HT1080 (cell line): ENCODE measurements at places on chromosomes 12 and 14. TPM values are rescaled to one million over a fixed set of nuclear protein-coding genes. Genes with fewer than 3 reads are reported as not detected.

The RPS6KL1 gene
- not detected in 2 replicates for total RNA-seq

The GLIPR1L2 gene
- 0.10 and 0.63 TPM in 2 replicates for total RNA-seq

The ARHGAP9 gene
- total RNA-seq, result 2.2 and 3.3 TPM in 2 replicates

The NANOG gene
- total RNA-seq, result not detected in 2 replicates

The OAS1 gene
- 3.6 and 5.2 TPM in 2 replicates for total RNA-seq

The DUSP6 gene
- 0.32 and 1.2 TPM in 2 replicates for total RNA-seq

The GATC gene
- total RNA-seq, result 20.9 and 23.5 TPM in 2 replicates

The CMTM5 gene
- 0.10 TPM in 1 of 2 replicates, not detected in the other for total RNA-seq

GRCh38 chr12:114355389-114356088 is 50.4 kb downstream of the TBX5 start:
- DNase-seq, result peak; percentile 61

DNA sequence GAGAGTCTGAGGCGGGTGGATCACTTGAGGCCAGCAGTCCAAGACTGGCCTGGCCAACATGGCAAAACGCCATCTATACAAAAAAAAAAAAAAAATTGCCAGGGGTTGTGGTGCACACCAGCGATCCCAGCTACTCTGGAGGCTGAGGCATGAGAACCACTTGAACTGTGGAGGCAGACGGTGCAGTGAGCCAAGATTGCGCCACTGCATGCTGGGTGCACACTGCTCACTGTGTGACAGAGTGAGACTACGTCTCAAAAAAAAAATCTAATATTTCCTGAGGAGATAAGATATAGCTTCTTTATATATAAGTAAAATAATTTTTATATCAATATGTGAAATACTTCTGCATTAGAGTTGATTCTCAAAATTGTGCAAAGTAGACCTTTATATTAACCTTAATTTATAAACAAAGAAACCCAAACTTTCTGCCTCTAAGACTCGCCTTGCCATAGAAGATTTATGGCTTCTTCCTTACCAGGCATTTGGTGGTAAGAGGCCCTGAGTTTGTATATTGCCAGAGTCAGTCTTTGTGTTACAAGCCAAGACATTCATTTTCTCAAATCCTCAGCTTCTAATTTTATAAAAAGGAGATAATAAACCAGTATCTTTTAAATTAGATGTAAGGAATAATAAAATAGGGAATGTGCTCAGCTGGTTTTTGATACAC is 1226.7 kb downstream of the FLRT2 start:
- no peak for DNase-seq

GRCh38 chr14:53962953-53963319 is 6.3 kb upstream of the BMP4 start:
- DNase-seq, result no peak

- DNase-seq, result no peak
These were observed 3.6 kb downstream of the SMCO3 start for GRCh38 chr12:14810167-14810952.

DNA sequence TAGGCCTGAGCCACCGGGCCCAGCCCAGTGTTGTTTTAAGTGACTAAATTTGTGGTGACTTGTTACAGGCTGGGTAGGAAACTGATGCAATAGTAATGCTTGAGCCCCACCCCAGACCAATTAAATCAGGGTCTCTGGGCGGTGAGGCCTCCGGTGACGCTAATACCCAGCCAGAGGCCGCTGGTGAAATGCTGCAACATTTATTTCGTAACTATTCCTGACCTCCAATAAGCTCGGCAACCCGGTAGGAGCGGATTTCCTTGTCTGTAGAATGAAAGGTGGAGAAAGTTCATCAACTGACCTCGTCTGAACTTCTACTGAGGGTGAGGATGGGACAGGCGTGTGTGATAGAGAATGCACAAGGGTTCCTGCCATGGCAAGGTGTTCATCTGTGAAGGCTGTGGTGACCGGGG is 42.3 kb downstream of the FZD10 start:
- peak; percentile 26 for DNase-seq

GRCh38 chr14:68983191-68983590 is 4.1 kb upstream of the ACTN1 start:
- DNase-seq, result no peak

DNA sequence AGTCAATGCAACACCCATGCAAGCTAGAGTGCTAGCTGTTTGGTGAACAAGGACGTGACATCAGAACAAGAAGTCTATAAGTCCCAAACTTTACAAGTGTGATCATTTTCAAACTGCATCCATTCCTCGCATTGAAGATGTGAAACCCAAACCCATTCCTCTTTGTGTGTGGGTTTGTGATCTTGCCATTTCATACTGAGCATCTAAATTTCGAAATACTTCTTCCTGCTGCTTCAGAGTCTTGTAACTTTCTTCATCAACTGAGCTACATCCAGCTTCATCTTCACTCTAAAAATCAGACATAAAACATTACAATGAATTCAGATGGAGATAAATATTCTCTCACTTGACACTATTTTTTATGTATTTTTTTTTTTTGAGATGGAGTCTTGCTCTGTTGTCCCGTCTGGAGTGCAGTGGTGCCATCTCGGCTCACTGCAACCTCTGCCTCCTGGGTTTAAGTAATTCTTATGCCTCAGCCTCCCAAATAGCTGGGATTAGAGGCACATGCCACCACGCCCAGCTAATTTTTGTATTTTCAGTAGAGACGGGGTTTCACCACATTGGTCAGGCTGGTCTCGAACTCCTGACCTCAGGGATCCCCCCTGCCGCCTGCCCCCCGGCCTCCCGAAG is 4.8 kb upstream of the ZCCHC8 start:
- DNase-seq, result no peak

DNA sequence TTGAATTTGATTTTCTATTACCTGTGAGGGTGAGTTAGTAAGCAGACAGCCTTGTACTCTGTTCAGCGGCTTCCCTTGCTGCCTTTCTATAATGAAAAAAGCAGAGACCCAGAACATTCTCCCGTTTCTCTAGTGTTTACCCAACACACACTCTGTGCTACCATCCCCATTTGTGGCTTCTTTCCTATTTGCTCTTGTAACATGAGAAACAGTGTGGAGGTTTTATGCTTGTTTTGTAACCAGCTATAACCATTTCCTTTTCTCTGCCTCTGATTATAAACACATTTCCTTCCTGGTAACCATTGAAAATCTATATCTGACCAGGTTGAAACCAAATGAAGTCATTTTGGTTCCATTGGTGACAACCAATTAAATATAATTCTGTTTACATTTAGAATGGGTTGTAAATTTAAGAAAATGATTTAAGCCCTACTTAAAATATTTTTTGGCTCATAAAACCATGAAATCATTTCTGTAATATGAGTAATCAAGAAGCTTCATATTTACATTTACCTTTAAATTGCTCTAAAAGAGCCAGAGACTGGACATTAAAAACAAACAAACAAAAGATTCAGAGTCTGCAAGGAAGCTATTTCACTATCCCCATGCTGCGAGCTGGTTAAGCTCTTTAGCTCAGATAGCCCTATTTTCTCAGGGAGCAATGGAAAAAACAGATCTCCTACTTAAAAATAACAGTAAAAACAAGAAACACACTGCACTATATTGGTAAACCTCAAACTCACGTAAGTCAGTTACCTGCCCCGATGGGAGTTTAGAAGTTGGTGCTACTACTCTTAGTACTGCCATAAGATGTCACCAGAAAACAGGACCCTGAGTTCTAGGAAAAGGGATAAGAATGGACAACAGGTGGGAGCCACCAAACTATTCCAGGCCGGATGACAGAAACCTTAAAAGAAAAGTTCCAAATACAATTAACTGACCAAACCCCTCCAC is 206.5 kb upstream of the EEA1 start:
- DNase-seq, result no peak

DNA sequence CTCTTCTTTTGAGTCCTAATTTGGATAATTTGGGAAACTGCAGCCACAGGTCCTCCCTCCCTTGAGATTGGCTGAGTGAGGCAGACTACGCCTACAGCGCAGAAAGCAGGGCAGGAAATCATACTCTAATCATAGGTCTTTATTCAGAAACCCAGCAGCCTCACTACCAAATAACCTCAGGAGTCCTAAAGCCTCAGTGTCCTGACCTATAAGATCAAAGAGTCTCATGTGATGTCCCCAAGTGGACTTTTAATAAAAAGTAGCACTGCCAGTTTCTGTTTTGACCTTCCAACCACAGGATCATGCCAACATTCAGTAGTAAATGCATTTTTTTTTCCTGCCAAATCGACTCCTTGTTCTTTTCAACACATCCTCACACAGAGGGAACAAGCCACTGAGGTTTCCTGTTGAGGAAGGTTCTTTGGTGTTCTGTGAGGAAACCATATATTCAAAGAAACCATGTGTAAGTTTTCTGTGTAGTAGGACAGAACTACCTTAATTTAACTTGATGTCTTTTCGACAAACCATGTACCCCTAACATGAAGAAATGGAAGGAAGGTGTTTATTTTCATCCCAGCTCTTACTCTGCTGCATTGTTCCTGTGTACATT is 72.2 kb downstream of the VCPKMT start:
- no peak for DNase-seq

- no peak for DNase-seq
These were observed at the start of gene GPR162 for GRCh38 chr12:6821591-6822425. TSS of gene GPR162 (plus strand) at chr12:6821821. CDS start at chr12:6823899, 2,078 bp downstream.

- DNase-seq, result peak; percentile 81
These were observed 105.1 kb downstream of the TMTC3 start for GRCh38 chr12:88247241-88247643.

- DNase-seq, result peak; percentile 78
These were observed 40.7 kb downstream of the MNAT1 start for GRCh38 chr14:60775296-60775695.

DNA sequence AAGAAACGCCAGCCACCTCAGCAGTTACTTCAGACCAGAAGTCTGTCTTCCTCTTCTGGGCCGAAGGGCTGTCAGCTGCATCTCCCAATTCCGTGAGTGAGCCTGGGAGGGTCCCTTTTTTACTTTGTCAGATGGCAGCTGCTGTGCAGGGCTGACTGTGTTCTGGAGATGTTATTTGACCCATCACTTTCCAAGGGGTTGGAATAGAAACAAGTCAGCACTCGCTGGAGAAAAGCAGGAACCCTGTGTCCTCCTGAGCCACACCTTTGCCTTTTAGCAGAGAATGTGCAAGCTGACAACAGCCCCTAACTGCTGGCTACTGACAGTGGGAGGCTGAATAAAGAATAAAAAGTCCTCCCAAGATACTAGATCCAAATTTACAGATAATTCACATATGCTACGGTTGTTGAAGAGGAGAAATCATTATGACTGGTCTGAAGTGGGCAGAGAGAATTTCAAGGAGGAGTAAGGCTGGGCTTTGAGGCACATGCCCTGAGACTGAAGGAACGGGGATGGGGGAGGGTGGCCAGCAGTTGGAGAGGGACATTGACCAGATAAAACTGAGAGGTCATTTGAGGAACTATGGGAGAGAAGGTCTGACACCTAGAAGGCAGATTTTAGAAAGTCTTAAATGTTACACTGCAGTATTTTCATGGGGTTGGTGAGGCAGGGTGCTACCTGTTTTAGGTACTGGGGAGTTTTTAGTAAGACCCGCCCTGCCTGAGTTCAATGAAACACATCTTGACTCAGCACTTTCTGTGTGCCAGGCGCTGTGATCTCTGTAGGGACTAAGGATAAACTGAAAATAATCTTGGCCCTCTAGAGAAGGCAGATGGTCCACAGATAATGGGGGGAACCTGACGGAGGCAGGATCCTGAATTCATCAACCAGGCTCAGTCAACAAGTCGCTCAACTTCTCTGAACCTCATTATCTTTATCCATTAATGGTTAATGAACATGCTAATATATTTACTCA is 27.4 kb downstream of the FAM234B start:
- no peak for DNase-seq

DNA sequence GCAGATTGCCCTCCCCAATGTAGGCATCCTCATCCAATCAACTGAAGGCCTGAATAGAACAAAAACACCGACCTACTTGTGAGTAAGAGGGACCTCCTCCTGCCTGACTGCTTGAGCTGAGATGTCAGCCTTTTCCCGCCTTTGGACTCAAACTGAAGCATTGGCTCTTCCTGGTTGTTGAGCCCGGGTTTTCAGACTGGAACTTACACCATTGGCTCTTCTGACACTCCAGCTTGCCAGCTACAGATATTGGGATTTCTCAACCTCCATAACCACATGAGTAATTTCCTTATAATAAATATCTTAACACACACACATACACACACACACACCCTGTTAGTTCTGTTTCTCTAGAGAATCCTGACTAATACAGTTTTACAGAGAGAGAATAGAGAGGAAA is 173.4 kb upstream of the NTF3 start:
- peak; percentile 45 for DNase-seq

DNA sequence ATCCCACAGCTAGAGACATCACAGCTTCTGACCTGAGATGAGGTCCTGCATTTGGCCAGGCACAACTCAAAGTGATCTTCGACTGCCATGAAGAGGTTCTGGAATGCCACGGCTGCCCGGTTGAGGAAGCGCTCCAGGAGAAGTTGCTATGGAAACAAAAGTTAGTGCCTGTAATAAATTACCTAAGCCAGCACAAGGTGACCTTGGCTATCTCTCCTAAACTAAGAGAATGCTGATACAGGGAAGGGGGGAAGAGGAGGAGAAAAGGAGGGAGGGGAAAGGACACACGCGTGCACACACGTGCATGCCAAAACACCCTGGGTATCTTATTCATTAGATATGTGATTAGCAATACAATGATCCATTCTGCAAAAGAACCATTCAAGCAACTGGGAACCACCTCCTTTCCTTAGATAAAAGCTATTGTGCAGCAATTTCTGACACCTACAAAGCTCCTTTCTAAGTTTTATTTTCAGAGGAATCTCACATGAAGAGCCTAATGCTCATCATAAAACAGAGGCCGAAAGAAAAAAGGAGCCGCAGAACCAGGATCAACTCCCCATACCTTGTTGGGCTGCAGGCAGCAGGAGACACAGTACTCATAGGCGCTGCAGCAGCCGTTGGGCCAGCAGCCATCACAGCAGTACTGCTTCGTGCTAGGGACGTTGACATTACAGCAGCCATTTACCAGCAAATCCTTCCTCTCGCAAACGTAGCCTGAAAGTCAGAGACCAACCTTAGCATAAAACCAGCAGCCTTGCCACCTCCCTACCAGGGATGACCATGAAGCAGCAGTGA is 17.9 kb downstream of the SPRING1 start:
- DNase-seq, result no peak

GRCh38 chr12:95942524-95943329 is at the start of gene CCDC38:
TSS of gene CCDC38 (minus strand) at chr12:95942614. CDS start at chr12:95936509, 6,105 bp downstream.
- DNase-seq, result peak; percentile 70

- no peak for DNase-seq
These were observed 2.7 kb upstream of the NKX2-8 start for GRCh38 chr14:36585100-36585499.

DNA sequence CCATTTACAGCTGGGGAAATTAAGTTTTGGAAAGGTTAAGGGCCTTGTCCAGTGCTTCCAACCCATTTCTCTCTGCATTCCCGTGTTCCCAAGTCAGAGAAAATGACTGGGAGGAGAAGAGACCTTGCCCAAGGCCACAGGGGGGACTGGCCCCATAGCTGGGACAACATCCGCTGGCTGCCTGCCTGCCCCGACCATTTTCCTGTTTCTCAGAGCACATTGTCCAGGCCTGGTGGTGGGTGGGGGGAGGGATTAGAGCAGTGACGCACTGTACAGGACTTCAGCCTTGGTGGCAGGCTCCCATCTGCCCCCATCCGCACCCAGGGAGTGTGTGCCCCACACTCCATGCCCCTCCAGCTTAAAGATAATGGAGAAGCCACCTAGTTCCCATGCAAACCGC is 27.7 kb downstream of the DIO3 start:
- peak; percentile 21 for DNase-seq
